ENCODE measurements at places on chromosomes 12 and 14. TPM values are rescaled to one million over a fixed set of nuclear protein-coding genes. Genes with fewer than 3 reads are reported as not detected.

DNA sequence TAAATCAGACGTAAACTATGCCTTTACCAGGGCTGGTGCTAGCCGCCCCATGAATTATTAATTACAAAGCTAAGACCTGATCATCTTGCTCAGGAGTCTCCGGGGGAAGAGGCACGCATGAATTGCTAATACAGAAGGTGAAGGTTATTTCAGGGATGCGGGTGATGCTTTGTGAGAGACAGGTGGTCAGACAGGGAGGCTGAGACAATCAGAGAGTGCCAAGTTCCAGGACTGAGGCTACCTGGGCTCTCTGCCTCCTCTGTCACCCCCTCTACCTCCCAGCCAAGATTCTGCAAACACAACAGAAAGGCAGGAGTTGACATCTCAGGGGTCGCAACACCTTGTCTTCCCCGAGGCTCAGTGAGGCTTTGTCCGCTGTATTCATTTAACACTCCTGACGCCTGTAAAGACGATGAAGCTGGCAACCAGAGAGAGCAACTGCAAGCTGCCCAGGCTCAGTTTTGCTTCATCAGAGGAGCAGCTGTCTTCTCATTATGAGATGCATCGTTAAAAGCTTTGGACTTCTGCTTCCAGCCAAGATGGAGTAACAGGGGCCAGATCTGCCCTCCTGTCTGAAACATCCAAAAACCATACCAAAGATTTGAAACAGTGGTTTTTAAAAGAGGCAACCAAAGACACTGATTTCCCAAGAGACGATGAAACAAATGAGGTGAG is 46.6 kb downstream of the PRIMA1 start:
- DNase-seq: no peak

GRCh38 chr14:68573722-68574121 is 219.1 kb downstream of the ZFP36L1 start:
- DNase-seq: no peak

DNA sequence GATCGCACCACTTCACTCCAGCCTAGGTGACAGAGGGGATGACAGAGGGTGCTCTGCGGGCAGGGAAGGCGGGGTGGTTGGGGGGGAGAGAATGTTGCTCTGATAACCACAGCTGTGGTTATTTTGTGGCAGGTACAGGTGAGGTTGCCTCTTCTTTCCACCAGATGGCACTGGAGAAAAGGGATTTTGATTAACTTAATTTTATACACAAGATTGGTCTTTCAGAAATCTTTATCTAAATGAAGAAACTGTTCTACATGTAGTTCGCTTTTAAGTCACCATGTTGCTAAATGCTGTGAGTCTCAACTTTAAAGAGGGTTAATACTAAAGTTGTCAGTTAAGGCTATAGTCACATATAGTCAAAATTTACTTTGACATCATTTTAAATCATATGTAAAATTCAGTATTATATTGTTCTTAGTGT is 25.7 kb downstream of the FGF23 start:
- no peak for DNase-seq

DNA sequence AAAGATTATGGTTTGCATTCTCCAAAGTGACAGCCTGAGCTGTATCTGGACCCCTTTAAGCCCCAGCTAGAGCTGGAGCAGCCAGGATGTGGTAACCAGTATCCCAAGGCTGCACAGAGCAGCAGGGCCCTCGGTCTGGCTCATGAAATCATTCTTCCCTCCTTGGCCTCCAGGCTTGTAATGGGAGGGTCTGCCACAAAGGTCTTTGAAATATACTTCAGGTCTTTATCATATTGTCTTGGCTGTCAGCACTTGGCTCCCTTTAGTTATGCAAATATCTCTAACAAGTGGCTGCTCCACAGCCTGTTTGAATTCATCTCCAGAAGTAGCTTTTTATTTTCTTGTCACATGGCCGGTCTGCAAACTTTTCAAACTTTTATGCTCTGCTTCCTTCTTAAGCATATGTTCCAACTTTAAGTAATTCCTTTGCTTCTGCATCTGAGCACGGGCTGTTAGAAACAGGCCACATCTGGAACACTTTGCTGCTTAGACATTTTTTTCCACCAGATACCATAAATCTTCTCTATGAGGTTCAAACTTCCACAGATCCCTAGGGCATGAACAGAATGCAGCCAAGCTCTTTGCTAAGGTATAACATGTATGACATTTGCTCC is 663.4 kb upstream of the MIS18BP1 start:
- no peak for DNase-seq

GRCh38 chr12:26331136-26331535 is 135.8 kb downstream of the SSPN start:
- no peak for DNase-seq

- DNase-seq: no peak
Measured at GRCh38 chr12:6330192-6330591, 11.7 kb downstream of the TNFRSF1A start.

GRCh38 chr12:123271001-123271668 is 521 bp downstream of the CDK2AP1 start:
- DNase-seq: peak; percentile 68

- no peak for DNase-seq
Measured at GRCh38 chr12:97177481-97177880, 270.4 kb downstream of the NEDD1 start.

- DNase-seq: no peak
Measured at GRCh38 chr14:63647696-63648410, 6.2 kb upstream of the WDR89 start.

DNA sequence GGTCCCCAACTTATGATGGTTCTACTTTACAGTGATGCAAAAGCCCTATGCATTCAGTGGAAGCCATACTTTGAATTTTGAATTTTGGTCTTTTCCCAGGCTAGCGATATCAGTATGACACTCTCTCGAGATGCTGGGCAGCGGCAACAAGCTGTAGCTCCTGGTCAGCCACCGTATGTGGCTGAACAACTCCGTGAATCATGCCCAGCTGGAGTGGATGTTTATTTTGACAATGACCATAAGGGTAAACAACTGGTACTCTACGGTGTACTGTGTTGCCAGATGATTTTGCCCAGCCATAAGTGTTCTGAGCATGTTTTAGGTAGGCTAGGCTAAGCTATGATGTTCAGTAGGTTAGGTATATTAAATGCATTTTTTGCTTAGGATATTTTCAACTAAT is 8.2 kb upstream of the ZNF410 start:
- DNase-seq: no peak

- DNase-seq: no peak
Measured at GRCh38 chr12:40107803-40108620, 2.1 kb upstream of the SLC2A13 start.

GRCh38 chr12:129862561-129863175 is 41.2 kb downstream of the TMEM132D start:
- no peak for DNase-seq

GRCh38 chr12:62604373-62604772 is 137.7 kb downstream of the MON2 start:
- no peak for DNase-seq

- DNase-seq: no peak
Measured at GRCh38 chr14:22813145-22813544, 2.1 kb downstream of the SLC7A7 start.

- no peak for DNase-seq
Measured at GRCh38 chr14:89277203-89277602, 139.8 kb downstream of the FOXN3 start.

DNA sequence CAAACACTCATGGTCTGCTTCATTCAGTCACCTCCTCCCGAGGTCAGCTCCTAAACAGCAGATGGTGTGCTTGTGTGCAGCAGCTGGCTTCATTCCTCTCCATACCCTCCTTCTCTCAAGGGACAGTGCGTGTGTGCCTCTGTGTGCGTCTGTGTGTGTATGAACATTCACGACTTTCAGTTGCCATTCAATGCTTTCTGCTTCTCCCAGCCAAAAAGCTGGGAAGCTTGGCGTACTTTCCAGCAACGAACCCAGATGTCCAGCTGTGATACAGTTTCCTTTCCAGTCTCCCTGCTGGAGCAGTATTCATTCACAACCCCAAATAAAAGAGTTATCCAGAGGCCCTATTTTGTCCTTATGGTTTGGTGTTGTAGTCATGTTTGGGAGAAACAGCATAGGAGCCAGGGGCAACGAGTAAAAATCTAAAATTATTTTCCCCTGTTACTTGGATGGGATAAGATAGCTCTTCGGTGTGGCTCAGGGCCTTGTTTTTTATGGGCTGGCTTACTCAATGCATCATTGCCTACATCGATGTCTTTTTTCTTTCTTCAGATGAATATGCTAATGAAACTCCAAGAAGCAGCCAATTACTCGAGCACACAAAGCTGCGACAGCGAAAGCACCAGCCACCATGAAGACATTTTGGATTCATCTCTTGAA is 379.3 kb downstream of the NAV3 start:
- DNase-seq: no peak

DNA sequence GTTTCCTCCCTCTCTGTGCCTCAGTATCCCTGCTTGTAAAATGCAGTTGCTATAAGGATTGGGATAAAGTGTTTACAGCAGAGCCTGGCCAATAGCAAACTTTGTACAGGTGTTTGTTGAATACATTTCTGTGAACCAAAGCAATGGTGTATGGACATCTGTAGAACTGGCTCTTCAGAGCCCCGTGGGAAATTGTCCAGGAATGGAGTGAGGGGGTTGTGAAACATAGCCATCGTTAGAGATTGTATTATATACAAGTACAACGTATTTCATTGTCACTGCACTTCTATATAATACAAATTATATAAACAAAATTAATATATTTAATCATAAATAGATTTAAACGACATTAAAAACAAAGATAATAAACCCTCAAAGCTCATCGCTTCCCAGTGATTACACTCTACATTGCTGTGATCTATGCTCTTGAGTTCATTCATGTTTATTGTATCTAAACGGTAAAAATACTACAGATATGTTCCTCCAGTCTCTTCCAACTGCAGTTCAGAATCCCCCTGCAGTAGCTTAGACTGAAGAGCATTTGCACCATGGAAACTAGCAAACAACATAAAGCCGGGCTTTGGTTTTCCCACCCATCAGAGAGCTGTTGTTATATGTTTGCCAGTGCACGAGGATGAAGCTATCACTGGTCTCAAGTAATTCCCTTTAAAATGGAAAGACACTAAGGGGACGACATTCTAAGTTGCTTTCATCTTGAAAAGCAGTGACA is 216.7 kb downstream of the TMEM132C start:
- DNase-seq: no peak

- DNase-seq: no peak
Measured at GRCh38 chr14:98578204-98578603, 693.8 kb downstream of the BCL11B start.

DNA sequence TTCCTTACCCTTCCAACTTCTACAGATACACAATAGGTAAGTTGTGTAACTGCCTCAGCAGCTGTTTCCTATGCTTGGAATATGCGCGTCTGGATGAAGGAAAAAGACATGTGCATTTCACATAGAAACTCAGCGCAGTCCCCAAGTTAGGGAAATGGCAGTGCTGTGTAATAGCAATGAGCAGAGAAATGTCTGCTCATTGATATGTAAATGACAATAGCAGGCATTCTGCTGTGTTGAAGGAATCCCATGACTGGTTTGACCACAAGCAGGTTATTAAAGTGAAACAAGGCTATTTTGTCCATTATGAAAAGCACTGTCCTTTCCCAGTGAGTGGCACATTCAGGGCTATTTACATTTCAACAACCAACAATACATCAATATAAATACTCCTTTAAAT is 106.6 kb downstream of the BTG1 start:
- DNase-seq: no peak

DNA sequence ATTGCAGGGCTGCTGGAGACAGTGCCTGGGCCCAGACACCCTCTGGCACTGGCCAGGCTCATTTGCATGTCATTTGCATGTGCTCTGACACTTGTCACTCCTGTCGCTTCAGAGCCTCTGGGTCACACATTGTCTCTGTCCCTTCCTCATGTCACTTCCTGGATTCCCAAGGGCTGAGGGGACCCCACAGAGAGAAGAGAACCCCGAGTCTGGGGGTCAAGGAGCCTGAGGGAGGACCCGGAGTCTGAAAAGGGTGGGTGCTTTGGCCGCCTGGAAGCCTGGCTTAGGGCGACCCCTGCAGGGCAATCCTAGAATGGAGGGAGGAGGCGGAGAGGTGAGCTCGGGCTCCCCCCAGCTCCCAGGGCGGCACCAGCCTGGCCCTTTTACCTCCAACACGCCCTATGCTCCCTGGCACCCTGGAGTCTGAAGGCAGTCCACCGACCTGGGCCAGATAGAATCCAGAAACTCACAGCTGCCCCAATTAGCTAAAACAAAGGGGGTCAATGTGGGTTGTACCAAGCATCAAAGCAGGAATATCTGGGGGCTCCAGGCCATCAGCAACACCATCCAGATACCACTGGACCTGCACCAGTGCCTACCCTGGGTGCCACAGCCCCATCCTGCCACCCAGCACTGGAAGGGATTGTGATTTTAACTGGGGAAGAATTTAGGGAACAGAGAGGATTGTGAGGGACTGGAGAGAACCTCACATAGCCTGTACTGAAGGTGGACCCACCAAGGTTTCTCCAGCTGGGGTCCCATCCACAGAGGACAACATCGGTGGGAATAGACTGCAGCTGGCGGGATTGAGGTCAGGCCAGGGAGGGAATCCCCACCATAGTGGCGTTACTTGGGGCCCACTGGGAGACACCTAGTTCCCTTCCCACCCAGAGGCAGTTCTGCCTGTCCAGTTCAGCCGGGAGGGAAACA is 21.8 kb upstream of the KRT78 start:
- DNase-seq: peak; percentile 60

DNA sequence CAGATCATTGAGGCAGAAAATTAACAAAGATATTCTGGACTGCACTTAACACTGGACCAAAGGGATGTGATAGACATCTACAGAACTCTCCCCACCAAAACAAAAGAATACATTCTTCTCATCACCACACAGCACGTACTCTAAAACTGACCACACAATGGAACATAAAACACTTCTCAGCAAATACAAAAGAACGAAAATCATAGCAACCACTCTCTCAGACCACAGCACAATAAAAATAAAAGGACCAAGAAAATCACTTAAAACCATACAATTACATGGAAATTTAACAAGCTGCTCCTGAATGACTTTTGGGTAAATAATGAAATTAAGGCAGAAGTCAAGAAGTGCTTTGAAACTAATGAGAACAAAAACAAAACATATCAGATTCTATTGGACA is 254.0 kb upstream of the STXBP6 start:
- no peak for DNase-seq

The AKAP6 gene
- total RNA-seq: 0.21 TPM

The CLEC6A gene
- not detected for total RNA-seq

The LRP1-AS gene
- not detected for total RNA-seq

The HSPB8 gene
- total RNA-seq: not detected

The PTPN6 gene
- 341 TPM for total RNA-seq

The CRIP1 gene
- 97.1 TPM for total RNA-seq

The IGF1 gene
- total RNA-seq: 0.83 TPM

Measured in activated T-helper 1 cell treated with anti-CD3 and anti-CD28 coated beads, Interleukin-12 subunit alpha, Interleukin-12 subunit beta, Interleukin-2, Interleukin-4 antibody, amounts not matched to agents 30 ng/mL and 10 ng/mL and 1 ng/mL, durations not matched to agents 14 hours and 24 hours and 36 hours (primary cell).